Fibroblast of lung (primary cell): ENCODE measurements at places on chromosomes 3 and 15. TPM values are rescaled to one million over a fixed set of nuclear protein-coding genes. Genes with fewer than 3 reads are reported as not detected.

IGDCC3 gene
- polyA plus RNA-seq: 0.15 TPM in 1 of 2 replicates, not detected in the other

SPATA12 gene
- 0.02 TPM in 1 of 2 replicates, not detected in the other for polyA plus RNA-seq

LRTM1 gene
- 0.43 TPM in 1 of 2 replicates, not detected in the other for polyA plus RNA-seq

CACNA2D2 gene
- polyA plus RNA-seq: 0.02 and 0.06 TPM in 2 replicates

NEK10 gene
- 1.4 and 1.5 TPM in 2 replicates for polyA plus RNA-seq

CASR gene
- polyA plus RNA-seq: not detected in 2 replicates

KATNBL1 gene
- polyA plus RNA-seq: 25.8 and 26.4 TPM in 2 replicates

SLC28A2 gene
- not detected in 2 replicates for polyA plus RNA-seq

P2RY12 gene
- polyA plus RNA-seq: 0.34 and 0.45 TPM in 2 replicates

NCK1 gene
- polyA plus RNA-seq: 56.2 and 62.7 TPM in 2 replicates

NAALADL2 gene
- polyA plus RNA-seq: 7.2 and 8.8 TPM in 2 replicates

ASB14 gene
- polyA plus RNA-seq: not detected in 2 replicates

GOLGA8S gene
- 0.01 and 0.03 TPM in 2 replicates for polyA plus RNA-seq

KCNMB2 gene
- 0.07 TPM in 1 of 2 replicates, not detected in the other for polyA plus RNA-seq

MASP1 gene
- 73.9 and 145 TPM in 2 replicates for polyA plus RNA-seq

PAQR5 gene
- polyA plus RNA-seq: 6.0 and 20.8 TPM in 2 replicates

SH2D7 gene
- polyA plus RNA-seq: 0.03 TPM in 1 of 2 replicates, not detected in the other

TMPRSS7 gene
- polyA plus RNA-seq: not detected in 2 replicates

IGSF11 gene
- polyA plus RNA-seq: not detected in 2 replicates

MOBP gene
- not detected in 2 replicates for polyA plus RNA-seq

LINGO1 gene
- 0.05 TPM in 1 of 2 replicates, not detected in the other for polyA plus RNA-seq

MYZAP gene
- polyA plus RNA-seq: 0.08 TPM in 1 of 2 replicates, not detected in the other

ZNF774 gene
- 1.2 and 1.3 TPM in 2 replicates for polyA plus RNA-seq

FAM131A gene
- 9.3 and 13.4 TPM in 2 replicates for polyA plus RNA-seq

ZKSCAN7 gene
- 2.2 and 3.0 TPM in 2 replicates for polyA plus RNA-seq

SLC15A2 gene
- polyA plus RNA-seq: 0.29 and 0.31 TPM in 2 replicates

CPEB1 gene
- polyA plus RNA-seq: 8.4 and 16.1 TPM in 2 replicates

LDHAL6B gene
- not detected in 2 replicates for polyA plus RNA-seq

THAP10 gene
- 4.6 and 7.9 TPM in 2 replicates for polyA plus RNA-seq

CCR8 gene
- not detected in 2 replicates for polyA plus RNA-seq

GOLGA6L7 gene
- polyA plus RNA-seq: not detected in 2 replicates

CACNA1D gene
- 0.33 and 0.37 TPM in 2 replicates for polyA plus RNA-seq

DAZL gene
- 0.34 TPM in 1 of 2 replicates, not detected in the other for polyA plus RNA-seq

SPESP1 gene
- polyA plus RNA-seq: 6.4 and 8.5 TPM in 2 replicates

RASL12 gene
- polyA plus RNA-seq: 9.1 and 16.9 TPM in 2 replicates

CCR1 gene
- polyA plus RNA-seq: 0.99 and 9.9 TPM in 2 replicates

PAQR9 gene
- polyA plus RNA-seq: 0.02 TPM in 1 of 2 replicates, not detected in the other

C3orf49 gene
- not detected in 2 replicates for polyA plus RNA-seq

IL5RA gene
- polyA plus RNA-seq: not detected in 2 replicates

IL20RB gene
- 1.9 and 2.0 TPM in 2 replicates for polyA plus RNA-seq

CAMKV gene
- polyA plus RNA-seq: 0.06 TPM in 1 of 2 replicates, not detected in the other
